ENCODE measurements at places on chromosomes 12 and 14.

- no peak for DNase-seq
Observed at GRCh38 chr14:93017898-93018297, 94.9 kb downstream of the CHGA start.

- DNase-seq = no peak
Observed at GRCh38 chr14:97266653-97267052, 469.5 kb downstream of the VRK1 start.

- DNase-seq = no peak
Observed at GRCh38 chr14:104938436-104938835, 13.8 kb downstream of the PLD4 start.

DNA sequence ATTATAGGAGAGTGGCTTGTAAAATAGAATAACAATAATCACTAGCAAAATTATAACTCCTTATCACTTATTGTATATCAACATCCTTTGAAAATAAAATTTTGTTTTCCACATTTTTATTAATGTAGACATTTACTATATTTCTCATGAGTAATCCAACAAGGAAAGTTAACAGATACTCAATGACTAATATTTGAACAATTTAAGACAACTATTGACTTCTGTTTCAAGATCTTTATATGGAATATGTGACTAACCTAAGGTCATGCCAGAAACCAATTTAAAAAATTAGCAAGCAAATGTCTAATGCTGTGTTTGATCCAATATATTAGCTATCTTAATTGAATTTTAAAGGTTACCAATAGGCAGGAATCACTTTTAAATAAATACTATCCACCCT lies 638.5 kb upstream of the FLRT2 start:
- no peak for DNase-seq

- DNase-seq = no peak
Observed at GRCh38 chr12:62963486-62964041, 28.6 kb upstream of the PPM1H start.

DNA sequence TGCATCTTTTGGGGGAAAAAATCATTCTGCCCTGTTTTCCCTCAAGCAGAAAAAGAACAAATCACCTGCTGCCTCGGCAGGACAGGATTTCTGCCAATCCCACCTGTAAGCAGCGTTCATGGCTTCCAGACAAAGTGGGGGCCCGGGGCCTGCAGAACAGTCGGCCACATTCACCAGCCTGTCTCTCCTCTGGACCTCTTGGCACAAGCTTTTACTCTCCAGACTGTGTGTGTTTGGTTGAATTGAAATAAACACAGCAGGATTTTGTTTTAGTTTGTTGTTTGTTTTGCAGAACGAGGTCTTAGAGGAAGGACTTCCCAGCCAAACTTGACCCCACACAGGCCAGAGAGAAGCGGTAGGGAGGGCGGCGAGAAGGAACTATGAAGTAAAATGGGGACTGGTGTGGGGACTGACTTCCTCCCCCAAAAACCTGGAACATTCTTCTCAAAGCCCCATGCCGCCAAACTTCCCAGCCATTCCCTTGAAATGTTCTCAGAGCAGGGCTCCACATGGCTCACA lies 41.7 kb upstream of the FOS start:
- DNase-seq = no peak

- no peak for DNase-seq
Observed at GRCh38 chr12:83199069-83199468, 512.4 kb downstream of the TMTC2 start.
